ENCODE measurements at places on chromosomes 2 and 18.

- DNase-seq: no peak
Observed at GRCh38 chr2:222212571-222212970, 86.2 kb downstream of the PAX3 start.

- no peak for DNase-seq
Observed at GRCh38 chr2:60497500-60497899, 56.0 kb downstream of the BCL11A start.

GRCh38 chr2:178811901-178812300 is 4.7 kb upstream of the TTN start:
- no peak for DNase-seq

DNA sequence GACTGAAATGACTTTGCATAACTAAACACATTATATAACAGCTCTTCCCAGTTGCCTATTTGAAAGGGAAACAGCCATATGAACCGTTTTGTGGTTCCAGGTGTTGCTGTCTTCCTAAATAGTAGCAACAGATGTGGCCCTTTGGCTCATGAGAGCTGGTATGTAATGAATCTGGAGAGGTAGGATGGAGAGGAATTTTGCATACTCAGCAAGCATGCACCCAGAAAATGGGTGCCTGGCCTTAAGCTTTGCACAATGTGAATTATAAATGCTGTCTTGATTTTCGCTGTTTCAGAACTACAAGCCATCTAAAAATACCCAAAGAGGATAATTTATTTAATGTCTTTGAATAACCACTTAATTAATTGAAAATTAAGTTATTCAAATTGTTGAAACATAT is 15.6 kb upstream of the ERBB4 start:
- DNase-seq: no peak

- no peak for DNase-seq
Observed at GRCh38 chr2:241924069-241924908, 54.8 kb downstream of the RTP5 start.

- no peak for DNase-seq
Observed at GRCh38 chr2:12964904-12965539, 248.3 kb downstream of the TRIB2 start.

- no peak for DNase-seq
Observed at GRCh38 chr2:63740943-63741342, 100.8 kb upstream of the UGP2 start.

GRCh38 chr2:83459456-83459855 is 999.6 kb downstream of the SUCLG1 start:
- no peak for DNase-seq

- DNase-seq: no peak
Observed at GRCh38 chr2:166632616-166633015, 138.6 kb upstream of the SCN7A start.

DNA sequence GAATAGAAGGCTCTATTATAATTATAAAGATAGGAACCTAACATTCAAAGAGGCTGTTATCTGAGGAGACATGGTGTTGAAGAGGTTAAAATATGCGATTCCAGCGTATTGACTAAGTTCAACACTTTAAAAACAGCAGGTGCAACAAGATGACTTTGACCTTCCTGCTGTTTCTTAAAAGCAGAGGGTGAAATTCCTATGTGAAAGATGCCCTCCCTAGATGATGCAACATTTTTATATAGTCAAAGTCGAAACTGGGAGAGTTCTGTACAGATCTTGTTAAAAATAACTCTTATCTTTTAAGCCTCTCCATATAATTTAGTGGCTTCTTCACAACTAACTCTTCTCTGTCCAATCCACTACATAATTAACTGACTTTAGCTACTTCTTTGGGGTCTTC is 4.4 kb upstream of the ACKR3 start:
- DNase-seq: no peak

- DNase-seq: no peak
Observed at GRCh38 chr2:109563288-109563687, 50.5 kb downstream of the SEPTIN10 start.

GRCh38 chr2:179051250-179051649 is 1.3 kb upstream of the CCDC141 start:
- no peak for DNase-seq

DNA sequence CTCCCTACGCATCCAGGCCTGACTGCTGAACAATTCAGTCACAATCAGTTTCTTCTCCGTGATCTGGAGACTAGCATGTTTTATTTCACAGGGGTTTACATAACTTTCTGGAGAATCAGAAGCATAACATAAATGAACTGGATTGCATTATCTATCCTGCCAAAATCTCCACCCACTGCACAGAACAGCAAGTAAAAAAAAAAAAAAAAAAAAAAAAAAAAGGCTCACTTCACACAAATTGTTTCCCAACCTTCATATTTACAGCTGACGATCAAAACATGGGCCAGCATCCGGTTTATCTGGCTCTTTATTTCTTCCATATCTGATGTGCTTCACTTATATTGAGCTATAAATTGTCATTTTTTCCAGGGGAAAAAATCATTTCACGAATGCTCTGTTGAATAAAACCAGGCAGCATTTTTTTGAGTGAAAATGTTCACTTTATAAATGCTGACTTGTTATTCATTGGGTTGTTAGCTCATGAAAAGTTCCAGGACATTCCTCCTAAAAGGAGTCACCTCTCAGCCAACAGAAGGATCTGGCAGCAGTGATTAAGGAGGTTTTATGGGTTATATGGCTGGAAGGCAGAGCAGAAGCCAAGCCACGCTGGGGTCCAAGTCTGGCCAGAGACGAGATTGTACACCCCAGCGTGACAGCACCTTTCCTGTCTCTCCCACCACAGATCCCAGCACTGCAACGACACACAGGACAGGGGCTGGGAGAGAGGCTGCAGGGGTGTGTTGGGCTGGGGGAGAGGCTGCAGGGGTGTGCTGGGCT is 51.2 kb upstream of the GLI2 start:
- peak; percentile 66 for DNase-seq

- no peak for DNase-seq
Observed at GRCh38 chr2:241870611-241871537, 1.3 kb downstream of the RTP5 start.

DNA sequence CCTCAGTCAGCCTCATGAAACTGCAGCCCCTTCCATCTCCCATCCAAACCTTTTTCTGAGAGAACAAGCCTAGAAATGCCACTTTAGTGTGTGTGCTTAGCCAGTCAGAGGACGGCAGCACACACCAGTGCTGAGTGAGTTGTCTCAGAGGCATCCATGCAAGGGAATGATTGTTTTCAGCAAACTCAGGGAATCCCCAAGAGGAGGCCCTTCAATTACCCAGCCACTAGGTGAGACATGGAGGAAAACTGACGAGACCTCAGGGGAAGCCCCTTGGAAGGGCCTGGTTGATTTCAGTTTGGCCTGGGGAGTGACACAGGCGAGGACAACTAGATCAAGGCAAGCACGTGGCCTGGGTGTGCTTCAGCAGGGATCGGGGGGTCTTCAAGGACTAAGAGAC is 49.7 kb downstream of the APOB start:
- no peak for DNase-seq

DNA sequence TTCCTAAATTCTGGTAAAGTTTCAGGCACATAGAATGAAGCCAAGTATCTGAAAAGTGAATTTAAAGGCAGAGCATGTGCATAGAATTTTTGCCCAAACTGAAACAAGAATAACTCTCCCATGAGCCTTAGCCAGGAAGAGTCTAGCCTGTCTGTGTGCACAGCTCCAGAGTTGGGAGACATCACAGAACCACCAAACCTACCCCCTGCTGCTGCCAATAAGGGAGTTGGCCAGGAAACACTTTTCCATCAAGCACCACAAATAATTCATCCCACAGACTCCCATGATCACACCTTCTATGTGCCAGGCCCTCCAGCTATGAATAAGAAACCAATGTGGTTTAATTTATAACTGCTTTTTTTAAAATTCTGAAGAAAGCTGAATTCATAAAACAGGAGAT is 27.0 kb downstream of the OSR1 start:
- no peak for DNase-seq

Data from GM04504 (cell line).